ENCODE measurements at places on chromosomes 2 and 18. TPM values are rescaled to one million over a fixed set of nuclear protein-coding genes. Genes with fewer than 3 reads are reported as not detected.

- no peak overlapping the region for H3K27ac ChIP-seq
- no peak for DNase-seq
- H3K4me3 ChIP-seq, result no peak overlapping the region
Measured at GRCh38 chr2:99858951-99859596, 283.3 kb downstream of the AFF3 start.

- H3K4me1 ChIP-seq, result no peaks in the 10 kb centered on the region
- H3K27ac ChIP-seq, result no peak overlapping the region
- H3K36me3 ChIP-seq, result no peaks in the 10 kb centered on the region
- H3K27me3 ChIP-seq, result no peaks in the 10 kb centered on the region
- no peak for DNase-seq
Measured at GRCh38 chr2:53033411-53033810, 734.2 kb upstream of the CHAC2 start.

Gene GKN2
- total RNA-seq, result 0.75 TPM

DNA sequence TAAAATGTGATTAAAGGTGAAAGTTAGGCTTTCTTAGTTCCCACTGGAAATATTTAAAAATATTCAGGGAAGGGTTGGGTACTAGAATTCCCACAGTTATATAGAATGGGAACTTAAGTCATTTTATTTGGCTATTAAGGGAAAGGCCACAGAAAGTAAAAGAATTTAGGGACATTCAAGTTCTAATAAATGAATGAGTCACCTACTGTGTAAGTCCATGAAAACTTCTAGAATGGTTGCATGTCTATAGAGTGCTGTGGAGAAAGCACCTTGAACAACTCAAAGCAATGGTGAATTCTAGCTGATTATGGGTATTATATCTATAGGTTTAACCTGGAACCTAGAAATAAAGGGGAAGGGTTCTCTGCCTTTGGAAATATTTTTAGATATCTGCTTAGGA, 28.1 kb upstream of the SLC4A10 start:
- no peak overlapping the region for H3K27ac ChIP-seq
- H3K36me3 ChIP-seq, result no peaks in the 10 kb centered on the region
- H3K4me3 ChIP-seq, result no peak overlapping the region
- no peaks in the 10 kb centered on the region for H3K27me3 ChIP-seq
- no peaks in the 10 kb centered on the region for H3K4me1 ChIP-seq
- DNase-seq, result no peak

GRCh38 chr2:64675860-64676259, 22.1 kb upstream of the SERTAD2 start:
- no peaks in the 10 kb centered on the region for H3K36me3 ChIP-seq
- no peaks in the 10 kb centered on the region for H3K27me3 ChIP-seq
- no peak overlapping the region for H3K4me3 ChIP-seq
- no peak for DNase-seq
- H3K27ac ChIP-seq, result no peak overlapping the region
- H3K4me1 ChIP-seq, result no peaks in the 10 kb centered on the region

- H3K4me3 ChIP-seq, result peak overlapping the region; percentile 36
- no peaks in the 10 kb centered on the region for H3K27me3 ChIP-seq
- peak overlapping the region; percentile 80 for H3K27ac ChIP-seq
- DNase-seq, result no peak
Measured at GRCh38 chr2:43482961-43483360, 112.9 kb downstream of the THADA start.

DNA sequence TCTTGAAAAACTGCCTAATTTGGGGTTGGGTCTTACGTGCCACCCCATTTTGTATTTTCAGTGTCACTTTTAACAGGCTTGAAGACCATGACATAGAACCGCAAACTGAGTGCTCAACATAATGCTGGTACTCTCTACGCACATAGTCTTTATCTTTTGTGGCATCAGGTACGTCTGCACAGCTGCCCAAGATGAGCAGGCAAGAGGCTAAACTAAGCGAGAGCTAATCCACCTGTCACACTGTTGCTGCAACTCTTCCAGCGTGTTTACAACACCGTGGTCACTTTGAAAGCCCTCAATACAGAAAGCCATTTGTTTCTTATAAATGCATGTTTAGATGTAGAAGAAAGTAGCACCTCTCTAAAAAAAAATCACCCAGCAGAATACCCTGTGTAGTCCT, 270.0 kb upstream of the TCF4 start:
- no peak for DNase-seq
- H3K27me3 ChIP-seq, result no peaks in the 10 kb centered on the region
- no peaks in the 10 kb centered on the region for H3K36me3 ChIP-seq

Gene KCNG2
- total RNA-seq, result not detected

Gene TACR1
- total RNA-seq, result 27.5 TPM

Gene STK17B
- 8.4 TPM for total RNA-seq

Gene OBSL1
- 151 TPM for total RNA-seq

- H3K27me3 ChIP-seq, result no peaks in the 10 kb centered on the region
- no peak overlapping the region for H3K27ac ChIP-seq
- no peak overlapping the region for H3K4me3 ChIP-seq
- H3K36me3 ChIP-seq, result no peaks in the 10 kb centered on the region
- DNase-seq, result no peak
Measured at GRCh38 chr18:47215554-47216138, 35.8 kb downstream of the SKOR2 start.

- no peaks in the 10 kb centered on the region for H3K27me3 ChIP-seq
- DNase-seq, result no peak
- H3K36me3 ChIP-seq, result no peaks in the 10 kb centered on the region
- H3K4me1 ChIP-seq, result no peaks in the 10 kb centered on the region
- H3K27ac ChIP-seq, result no peak overlapping the region
Measured at GRCh38 chr18:69945220-69946114, 2.2 kb downstream of the CD226 start.

DNA sequence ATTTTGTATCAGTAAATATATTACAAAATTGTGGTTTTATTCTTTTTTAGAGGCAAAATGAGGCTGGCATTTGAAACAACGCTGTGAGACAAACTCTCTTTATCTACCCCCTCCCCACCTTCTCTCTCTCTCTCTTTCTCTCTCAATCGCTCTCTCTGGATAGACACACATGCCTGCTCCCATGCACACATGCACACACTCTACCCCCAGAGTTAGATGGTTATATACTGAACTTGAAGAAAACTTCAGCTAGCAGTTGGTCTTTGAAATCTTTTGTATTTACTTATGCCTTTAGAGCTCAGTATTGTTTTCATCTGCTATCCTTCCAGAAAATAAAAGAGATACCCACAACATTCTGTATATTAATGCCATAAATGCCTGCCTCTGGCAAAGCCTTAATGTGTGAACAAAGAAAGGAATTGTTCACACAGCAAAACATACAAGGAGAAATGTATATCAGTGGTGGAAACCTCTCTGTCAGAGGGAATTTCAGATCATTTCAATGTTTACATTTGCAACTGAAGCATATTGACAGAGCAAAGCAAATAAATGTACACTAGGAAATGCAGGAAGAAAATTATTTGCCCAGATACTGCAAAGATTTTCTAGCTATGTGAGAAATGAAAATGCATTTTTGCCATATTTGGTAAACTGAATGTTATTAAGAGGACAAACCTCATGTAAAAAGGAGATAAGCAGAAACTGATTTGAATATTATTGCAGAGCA, 217.0 kb upstream of the UBE2E3 start:
- H3K4me1 ChIP-seq, result no peaks in the 10 kb centered on the region
- H3K36me3 ChIP-seq, result no peaks in the 10 kb centered on the region
- H3K27ac ChIP-seq, result no peak overlapping the region

GRCh38 chr2:172119089-172119488, 16.4 kb upstream of the DLX2 start:
- H3K36me3 ChIP-seq, result no peaks in the 10 kb centered on the region
- H3K4me3 ChIP-seq, result no peak overlapping the region
- no peaks in the 10 kb centered on the region for H3K27me3 ChIP-seq
- H3K27ac ChIP-seq, result no peak overlapping the region
